ENCODE measurements at places on chromosomes 2 and 18.

GRCh38 chr2:52955079-52955478 lies 812.5 kb upstream of the CHAC2 start:
- no peak for DNase-seq

DNA sequence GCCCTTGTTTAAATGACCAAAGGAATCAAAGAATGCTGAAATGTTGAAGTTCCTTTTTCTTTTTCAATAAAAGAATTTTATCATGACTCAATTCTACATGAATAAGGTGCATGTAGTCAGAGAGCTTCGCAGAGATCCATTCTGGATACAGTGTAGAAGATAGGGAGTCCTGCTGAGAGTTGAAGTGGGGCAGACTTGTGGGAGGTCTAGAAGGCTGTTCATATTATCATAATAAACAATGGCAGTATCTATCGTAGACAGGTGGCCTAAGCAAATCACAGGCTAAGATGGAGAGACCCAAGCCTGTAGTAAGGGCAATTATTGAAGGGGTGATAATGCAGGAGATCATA lies 1322.0 kb upstream of the CELF4 start:
- DNase-seq: no peak

DNA sequence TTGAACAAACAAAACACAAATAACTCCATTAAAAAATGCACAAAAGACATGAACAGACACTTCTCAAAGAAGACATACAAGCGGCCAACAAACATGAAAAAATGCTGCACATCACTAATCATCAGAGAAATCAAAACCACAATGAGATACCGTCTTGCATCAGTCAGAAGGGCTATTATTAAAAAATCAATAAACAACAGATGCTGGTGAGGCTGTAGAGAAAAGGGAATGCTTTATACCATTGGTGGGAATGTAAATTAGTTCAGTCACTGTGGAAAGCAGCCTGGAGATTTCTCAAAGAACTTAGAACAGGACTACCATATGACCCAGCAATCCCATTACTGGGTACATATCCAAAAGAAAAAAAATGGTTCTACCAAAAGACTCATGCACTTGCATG lies 37.8 kb downstream of the GPR155 start:
- no peak for DNase-seq

GRCh38 chr2:237221443-237221842 lies 135.8 kb downstream of the COPS8 start:
- DNase-seq: no peak

DNA sequence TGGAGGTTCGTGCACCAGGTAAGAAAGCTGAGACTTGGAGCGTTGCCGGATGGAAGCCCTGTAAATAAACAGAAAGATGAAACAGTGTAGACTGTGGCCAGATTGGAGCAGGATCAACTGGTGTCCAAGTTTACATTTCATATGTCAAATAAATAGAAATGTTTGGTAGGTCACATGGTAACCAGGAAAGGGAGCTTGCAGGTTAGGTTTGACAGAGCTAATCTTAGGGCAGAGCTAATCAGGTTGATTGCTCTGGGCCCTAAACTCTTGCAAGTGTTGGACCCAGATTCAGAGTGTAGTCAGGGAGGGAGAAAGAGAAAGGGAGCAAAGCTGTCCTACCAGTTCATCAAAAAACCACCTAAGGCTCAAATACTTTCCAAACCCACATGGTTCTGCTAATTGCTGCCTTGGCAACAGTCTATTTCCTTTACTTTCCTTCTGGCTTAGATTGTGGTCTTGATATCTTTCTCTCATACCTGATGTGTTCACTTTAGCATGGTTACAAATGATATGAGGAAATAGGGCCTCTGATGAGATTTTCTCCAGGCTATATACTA lies 63.2 kb downstream of the G6PC2 start:
- DNase-seq: peak; percentile 46

DNA sequence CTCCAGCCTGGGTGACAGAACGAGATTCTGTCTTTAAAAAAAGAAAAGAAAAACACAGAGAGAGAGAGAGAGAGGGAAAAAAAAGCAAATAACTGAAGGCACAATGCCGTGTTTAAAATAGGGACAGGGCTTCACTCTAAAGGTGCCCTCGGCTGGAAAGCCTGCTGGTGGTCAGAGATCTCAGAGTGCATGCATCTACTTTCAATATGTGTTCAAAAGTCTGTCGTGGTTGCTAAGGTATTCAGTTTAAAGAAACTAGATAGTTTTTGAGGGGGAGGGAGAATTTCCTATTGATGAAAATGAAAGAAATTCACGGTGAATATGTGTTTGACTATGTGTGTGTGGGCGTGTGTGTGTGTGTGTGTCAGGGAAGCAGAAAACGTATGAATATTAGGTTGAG lies 11.0 kb upstream of the CBLN2 start:
- DNase-seq: no peak

DNA sequence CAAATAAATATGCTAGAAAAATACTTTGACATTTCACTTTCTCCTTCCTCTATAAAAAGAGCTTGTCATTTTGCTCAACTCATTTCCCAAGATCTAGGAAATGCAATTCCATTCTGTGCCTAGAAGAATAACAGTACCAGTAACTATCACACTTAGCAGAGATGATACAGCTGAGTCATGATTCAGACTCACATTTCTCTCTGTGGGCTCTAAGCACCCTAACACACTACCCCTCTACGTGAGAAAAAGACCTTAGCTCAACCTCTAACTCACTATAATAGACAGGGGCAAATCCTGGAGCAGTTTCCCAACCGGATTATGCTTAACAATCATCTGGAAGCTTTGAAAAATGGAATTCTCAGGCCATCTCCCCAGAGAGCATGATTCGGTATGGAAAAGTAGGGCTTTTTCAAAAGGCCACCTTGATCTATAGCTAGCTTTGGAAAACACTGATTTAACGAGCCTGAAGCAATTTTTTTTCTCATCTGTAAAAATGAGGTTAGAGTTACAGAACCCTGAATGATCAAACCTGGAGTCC lies 1312.3 kb upstream of the PIK3C3 start:
- no peak for DNase-seq

GRCh38 chr2:100818003-100818605 lies 1.8 kb upstream of the NPAS2 start:
- no peak for DNase-seq

GRCh38 chr18:11419338-11419737 lies 190.1 kb upstream of the SLC35G4 start:
- no peak for DNase-seq

- no peak for DNase-seq
These were observed 39.1 kb upstream of the NABP1 start for GRCh38 chr2:191638802-191639172.

GRCh38 chr2:167100506-167100905 lies 212.2 kb downstream of the XIRP2 start:
- DNase-seq: no peak

- DNase-seq: peak; percentile 98
These were observed 152.6 kb upstream of the FSHR start for GRCh38 chr2:49306925-49307324.

- DNase-seq: no peak
These were observed 93.5 kb downstream of the FAM124B start for GRCh38 chr2:224308272-224308911.

- no peak for DNase-seq
These were observed 81.9 kb downstream of the ITGB1BP1 start for GRCh38 chr2:9341337-9341887.

DNA sequence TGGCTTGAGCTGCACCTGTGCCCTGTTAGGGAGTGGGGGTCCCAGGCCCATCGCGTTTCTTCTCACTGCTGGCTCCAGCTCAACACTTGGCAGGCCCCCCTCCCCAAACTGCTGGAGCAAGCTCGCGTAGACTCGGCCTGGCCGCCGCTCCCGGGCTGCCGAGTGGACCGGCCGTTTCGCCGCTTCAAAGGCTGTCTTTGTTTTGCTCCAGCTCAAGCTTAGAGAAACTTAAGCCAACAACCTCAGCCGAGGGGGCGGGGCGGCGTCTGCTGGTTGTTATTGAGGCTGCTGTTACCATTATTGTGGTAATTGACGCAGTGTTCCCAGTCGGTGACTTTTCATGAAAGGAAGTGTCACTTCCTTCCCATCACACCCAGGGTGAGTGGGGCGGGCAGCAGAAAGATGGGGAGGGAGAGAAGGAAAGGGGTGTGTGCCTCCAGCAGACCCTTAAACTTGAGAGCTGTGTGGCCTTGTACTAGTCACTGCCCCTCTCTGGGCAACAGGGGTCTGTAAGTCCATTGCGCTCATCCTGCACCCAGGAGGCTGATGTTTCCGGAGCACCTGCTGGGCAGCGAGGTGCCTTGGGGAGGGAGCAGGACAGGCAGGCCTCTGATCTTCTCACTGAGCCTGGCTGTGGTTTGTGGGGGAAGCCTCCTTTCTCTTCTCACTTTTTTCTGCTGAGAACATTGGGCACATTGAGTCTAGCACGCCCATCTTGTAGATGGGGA lies 2.1 kb downstream of the ARID5A start:
- DNase-seq: no peak

DNA sequence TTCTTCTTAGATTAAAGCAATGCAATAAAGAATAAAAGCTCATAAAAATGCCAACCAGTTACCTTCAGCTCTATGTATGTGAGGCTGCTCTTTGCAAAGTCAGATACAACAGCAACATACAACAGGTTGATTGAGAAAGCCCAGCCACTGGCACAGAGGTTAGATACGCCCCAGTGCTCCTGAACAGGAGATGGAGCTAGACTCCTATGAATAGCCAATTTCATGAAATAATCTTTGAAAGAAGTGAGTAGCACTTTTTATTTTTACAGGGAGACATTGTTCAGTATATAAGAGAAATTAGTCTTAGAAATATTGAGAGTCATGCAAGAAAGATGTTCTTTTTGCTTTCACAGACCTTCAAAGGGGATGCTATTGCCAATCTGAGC lies 362.4 kb upstream of the MEX3C start:
- peak; percentile 28 for DNase-seq

DNA sequence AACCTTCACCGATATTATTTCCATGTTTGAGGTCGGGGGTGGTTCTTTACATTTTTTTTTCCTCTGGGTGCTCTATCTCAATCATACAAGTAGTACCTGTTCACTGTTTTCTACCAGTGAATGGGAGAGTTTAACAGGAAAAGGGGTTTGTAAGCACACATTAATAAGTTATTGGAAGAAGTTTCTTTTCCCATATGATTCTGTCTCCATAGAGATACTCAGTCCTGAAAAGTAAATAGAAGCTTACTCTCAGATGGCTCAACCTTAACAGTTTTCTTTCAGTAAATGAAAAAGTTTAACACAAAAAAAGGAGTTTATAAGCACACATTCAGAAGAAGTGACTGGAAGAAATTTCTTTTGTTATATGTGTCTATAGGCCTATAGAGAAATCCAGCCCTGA lies 995.6 kb upstream of the SLC39A10 start:
- no peak for DNase-seq

DNA sequence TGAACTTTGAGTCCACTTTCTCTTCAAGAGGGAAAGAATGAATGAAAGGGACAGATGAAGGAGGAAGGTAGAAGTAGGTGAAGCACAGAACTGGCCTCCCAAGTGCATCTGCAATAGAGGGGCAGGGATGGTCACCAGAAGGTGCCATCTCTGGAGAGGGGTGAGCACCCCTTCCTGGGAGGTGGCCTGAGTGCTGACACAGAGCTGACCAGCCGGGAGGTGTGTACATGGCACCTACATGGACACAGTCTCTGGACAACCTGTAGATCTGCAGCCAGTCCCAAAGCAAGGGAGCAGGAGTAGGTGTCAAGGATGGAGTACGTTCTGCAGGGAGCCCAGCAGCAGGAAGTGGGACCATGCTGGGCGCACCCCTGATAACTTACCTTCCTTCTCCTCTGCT lies 83.2 kb downstream of the TFCP2L1 start:
- no peak for DNase-seq

- DNase-seq: peak; percentile 39
These were observed 47.0 kb downstream of the TNFRSF11A start for GRCh38 chr18:62372156-62372555.

- DNase-seq: no peak
These were observed 9.2 kb upstream of the KYNU start for GRCh38 chr2:142868229-142868762.

GRCh38 chr2:241149675-241149924 lies 328 bp upstream of the PASK start:
- no peak for DNase-seq

DNA sequence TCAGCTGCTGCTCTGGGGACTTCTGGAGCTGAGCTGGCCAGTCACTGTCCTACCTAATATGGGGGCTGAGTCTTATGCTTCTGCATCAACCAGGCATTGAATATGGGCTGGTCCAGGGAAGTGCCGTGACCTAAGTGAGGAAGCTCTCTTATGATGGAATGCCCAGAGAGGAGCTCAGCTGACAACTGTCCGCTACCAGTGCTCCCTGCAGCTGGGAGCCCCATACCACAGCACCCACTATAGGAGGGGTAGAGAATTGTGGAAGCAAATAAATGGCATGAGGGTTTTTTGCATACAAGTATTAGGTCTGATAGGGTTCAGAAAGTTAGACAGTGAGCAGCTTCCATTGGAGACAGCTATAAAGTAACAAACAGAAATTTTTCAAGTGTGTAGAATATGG lies 4.5 kb downstream of the TIMM21 start:
- peak; percentile 29 for DNase-seq

GRCh38 chr2:189506514-189506976 lies 65.3 kb downstream of the WDR75 start:
- DNase-seq: no peak

- no peak for DNase-seq
These were observed 12.0 kb downstream of the CCDC150 start for GRCh38 chr2:196651387-196652094.

DNA sequence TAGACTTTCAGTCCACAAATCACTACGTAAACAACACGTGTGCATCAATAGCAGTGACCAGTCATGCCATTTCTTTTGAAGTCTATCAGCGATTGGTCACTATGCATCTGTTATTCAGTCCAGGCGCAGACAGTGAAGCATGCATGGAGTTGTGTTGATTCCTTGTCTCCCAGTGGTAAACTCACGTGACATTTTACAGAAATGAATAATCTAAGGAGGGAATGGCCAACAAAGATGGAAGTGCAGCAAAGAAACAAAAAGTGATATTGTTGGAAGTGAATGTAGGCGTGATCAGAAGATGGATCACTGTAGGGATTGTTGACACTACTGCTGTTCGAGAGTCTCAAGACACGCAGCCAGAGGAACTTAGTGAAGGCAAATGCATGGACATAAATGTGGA lies 317.8 kb upstream of the MGAT5 start:
- DNase-seq: no peak

GRCh38 chr2:119753930-119754321 lies 5.8 kb upstream of the PTPN4 start:
- no peak for DNase-seq

DNA sequence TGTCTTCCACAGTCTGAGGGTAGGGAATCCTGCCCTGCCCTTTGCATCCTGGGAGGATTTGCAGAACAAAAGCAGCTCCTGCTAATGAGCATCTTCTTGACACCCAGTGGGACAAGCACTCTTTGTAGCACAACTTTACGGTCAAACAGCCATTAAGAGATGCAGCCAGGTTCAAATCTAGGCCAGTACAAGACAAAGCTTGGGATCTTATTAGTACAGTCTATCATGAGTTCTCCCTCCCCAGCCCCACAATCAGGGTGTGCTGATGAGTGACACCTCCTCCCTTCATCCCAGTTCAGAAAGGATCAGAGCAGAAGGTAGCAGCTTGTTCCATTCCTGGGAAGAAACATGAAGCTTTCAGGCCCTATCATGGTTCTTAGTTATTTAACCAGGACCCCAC lies 41.9 kb downstream of the MARCO start:
- DNase-seq: no peak

- no peak for DNase-seq
These were observed 260.5 kb downstream of the CYP26B1 start for GRCh38 chr2:71887196-71887595.

Measured in DMS53 (cell line).